Neural crest cell (in vitro differentiated cells): ENCODE measurements at places on chromosomes 6 and 20.
A peak's percentile ranks its signal among the peaks of the same experiment; 100 is the strongest.

- DNase-seq, result no peak
Measured at GRCh38 chr20:5430670-5431069, 113.9 kb upstream of the PROKR2 start.

GRCh38 chr6:84645563-84646266 is 118.7 kb downstream of the TBX18 start:
- no peak for DNase-seq

GRCh38 chr6:125989631-125990030 is 3.3 kb downstream of the TRMT11 start:
- DNase-seq, result no peak

DNA sequence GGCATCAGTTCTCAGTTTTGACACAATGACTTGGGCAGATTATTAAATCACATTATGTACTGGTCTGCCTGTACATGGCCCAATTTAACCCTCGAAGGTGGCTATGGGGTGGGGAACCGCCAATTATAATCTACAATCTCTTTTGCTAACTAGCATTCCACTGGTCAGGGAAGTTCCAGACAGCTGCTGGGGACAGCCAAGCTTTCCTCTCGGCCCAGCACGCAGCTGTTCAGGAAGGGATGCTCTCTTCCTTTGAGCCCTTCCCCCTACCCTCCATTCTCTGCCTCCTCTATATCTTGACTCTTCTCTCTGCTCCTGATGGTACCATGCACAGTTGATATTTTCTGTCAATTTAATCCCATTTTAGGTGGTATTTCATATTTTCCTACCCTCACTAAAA is 233.5 kb upstream of the AGPAT4 start:
- DNase-seq, result no peak

GRCh38 chr6:33700391-33701050 is 11.0 kb downstream of the UQCC2 start:
- peak; percentile 69 for DNase-seq

- peak; percentile 14 for DNase-seq
Measured at GRCh38 chr20:23048283-23049200, 930 bp downstream of the THBD start.

DNA sequence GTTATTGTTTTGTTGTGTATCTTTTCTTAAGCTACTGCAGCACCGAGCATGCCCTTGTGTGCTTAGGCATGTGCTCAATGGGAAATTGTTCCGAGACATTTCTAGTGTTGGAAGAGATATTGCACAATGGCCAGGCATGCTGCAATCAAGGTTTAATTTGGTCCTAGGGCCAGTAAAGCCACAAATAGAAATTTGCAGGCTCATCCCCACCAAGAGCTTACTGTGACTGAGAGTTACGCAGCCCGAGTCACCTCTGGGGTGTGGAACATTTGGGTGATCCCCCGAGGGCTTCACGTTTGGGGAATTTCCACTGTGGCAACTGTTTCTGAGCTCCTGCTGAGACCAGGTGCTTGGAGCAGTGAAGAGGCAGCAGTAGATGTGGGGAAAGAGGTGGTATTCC is 65.8 kb downstream of the ADTRP start:
- DNase-seq, result no peak

DNA sequence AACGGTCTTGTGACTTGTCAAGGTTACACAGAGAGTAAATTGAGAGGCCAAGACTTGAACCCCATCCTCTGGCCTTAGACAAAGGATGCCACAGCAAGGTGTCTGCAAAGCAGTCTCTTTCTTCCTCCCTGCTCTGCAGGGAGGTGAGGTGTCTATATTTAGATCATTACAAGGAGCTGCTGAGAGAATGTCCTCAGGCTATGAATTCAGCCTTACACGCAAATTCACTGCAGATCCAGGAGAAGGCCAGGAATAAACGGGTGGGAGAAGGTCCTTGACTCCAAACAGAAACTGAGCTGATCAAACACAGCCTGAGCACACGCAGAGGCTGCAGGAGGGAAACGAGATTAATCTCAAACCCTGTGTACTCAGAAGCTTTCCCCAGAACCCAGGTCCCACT is 48.6 kb upstream of the PTPRT start:
- DNase-seq, result no peak

DNA sequence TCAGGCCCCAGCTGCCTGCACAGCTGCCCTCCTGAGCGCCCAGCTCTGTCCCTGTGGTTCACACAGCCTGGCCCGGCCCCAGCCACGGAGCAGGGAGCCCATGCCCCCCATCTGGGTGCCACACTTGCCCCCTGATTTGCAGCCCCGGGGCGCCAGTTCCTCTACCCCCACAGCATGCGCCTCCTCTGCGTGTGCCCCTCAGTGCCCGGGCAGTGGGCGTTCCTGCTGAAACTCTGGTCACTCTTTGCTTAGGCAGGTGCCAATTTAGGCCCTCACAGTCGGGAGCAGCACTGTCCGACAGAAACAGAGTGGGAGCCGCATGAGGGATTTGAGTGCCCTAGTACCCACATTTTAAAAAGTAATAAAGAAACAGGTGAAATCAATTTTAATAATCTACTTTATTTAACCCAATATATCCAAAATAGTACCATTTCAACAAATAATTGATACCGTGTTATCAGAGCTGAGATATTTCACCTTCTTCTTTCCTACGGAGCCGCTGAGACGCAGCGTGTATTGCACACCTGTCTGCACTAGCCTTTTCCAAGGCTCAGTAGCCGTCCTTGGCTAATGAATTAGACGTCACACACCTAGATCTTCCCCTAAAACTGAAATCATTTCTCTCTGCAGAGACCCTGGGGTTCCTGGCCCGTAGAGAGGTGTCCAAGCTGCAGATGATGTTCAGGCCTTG is 106.4 kb downstream of the ASXL1 start:
- no peak for DNase-seq

DNA sequence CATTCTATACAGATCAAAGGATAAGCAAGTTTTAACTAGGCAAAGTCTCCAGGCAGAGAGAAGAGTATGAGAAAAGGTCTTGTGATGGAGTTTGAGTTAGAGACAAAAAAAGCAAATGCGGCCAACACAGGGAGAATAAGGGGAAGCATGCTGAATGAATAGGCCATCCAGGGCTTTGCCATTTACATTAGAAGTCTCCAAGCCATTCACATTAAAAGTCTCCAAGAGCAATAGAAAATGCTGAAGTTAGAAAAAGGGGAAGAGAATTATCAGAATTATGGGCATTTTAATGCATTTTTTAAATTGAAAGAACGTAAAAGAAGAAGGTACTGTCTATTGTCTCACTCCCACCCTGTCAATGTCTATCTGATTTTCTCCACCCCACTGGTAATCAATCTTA is 49.4 kb downstream of the PDSS2 start:
- no peak for DNase-seq

- no peak for DNase-seq
Measured at GRCh38 chr6:104566411-104566810, 293.3 kb downstream of the HACE1 start.
